ENCODE measurements at places on chromosomes 5 and 9.

DNA sequence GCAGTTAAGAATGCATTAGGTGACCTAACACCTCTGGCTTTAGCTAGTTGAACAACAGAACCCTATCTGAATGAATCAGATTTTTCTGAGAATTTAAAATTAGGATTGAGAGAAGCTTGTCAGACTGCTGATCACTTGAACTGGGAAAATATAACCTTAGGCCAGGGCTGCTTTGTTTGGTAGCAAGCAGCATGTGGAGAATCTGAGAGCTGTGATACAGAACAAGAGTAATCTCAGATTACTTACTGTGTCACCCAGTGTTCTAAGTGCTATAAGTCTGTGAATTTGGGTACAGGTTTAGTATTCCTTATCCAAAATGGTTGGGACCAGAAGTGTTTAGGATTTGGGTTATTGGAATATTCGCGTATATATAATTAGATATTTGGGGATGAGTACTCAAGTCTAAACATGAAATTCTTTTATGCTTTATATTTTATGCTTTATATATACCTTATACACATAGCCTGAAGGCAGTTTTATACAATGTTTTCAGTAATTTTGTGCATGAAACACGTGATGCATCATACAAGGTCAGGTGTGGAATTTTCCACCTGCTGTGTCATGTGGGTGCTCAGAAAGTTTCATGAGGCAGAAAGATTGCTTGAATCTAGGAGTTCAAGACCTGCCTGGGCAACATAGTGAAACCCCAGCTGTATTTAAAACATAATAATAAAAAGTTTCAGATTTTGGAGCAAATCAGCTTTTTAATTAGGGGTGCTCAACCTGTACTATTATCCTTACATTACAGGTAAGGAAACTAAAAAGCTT, 8.3 kb upstream of the CHD1 start:
- DNase-seq: no peak

DNA sequence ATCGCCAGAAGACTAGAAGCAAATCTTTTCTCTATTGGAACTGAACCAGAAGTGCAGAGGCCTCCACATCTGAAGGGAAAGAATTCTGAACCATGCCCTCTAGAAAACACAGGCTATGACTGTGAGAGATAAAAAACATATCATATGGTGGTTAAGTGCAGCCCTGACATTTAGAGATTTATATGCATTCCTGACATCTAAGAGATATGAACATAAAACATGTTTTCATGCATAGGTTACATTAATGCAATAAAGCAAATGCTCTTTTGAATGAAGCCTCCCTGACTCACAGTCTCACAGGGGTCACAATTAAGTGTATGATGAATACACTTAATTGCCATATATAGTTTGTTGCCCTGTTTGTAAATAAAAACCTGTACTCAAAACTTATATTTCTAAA, 28.9 kb upstream of the CKMT2 start:
- DNase-seq: no peak

GRCh38 chr5:55497712-55498111, 37.1 kb downstream of the PLPP1 start:
- no peak for DNase-seq

- no peak for DNase-seq
These were observed 255.2 kb upstream of the IRX1 start for GRCh38 chr5:3340471-3340870.

- DNase-seq: no peak
These were observed 312.9 kb downstream of the ADGRV1 start for GRCh38 chr5:90871391-90871991.

GRCh38 chr5:131899686-131900085, 45.8 kb downstream of the MEIKIN start:
- no peak for DNase-seq
